ENCODE measurements at places on chromosomes 6 and 20.
A peak's percentile ranks its signal among the peaks of the same experiment; 100 is the strongest.

DNA sequence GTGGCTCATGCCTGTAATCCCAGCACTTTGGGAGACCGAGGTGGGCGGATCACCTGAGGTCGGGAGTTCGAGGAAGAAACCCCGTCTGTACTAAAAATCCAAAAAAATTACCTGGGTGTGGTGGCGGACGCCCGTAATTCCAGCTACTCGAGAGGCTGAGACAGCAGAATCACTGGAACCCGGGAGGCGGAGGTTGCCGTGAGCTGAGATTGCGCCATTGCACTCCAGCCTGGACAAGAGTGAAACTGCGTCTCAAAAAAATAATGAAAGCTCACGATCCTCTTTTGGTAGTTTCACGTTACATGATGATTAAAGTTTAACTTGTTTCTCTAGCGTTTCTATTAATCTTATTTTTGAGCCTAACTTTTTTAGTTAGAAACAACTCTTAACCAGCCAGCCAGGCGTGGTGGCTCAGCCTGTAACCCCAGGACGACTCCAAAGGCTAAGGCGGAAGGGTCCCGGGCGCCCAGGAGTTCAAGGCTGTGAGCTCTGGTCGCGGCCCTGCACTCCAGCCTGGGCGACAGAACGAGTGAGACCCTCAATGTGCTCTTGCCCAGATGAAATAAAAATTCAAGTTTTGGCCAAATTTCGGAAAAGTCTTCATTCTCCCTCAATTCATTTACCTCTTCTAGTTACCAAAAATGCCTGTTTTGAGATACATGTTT is 1.2 kb upstream of the WRNIP1 start:
- DNase-seq: no peak

GRCh38 chr6:168348186-168348585 is 28.6 kb upstream of the DACT2 start:
- no peak for DNase-seq

DNA sequence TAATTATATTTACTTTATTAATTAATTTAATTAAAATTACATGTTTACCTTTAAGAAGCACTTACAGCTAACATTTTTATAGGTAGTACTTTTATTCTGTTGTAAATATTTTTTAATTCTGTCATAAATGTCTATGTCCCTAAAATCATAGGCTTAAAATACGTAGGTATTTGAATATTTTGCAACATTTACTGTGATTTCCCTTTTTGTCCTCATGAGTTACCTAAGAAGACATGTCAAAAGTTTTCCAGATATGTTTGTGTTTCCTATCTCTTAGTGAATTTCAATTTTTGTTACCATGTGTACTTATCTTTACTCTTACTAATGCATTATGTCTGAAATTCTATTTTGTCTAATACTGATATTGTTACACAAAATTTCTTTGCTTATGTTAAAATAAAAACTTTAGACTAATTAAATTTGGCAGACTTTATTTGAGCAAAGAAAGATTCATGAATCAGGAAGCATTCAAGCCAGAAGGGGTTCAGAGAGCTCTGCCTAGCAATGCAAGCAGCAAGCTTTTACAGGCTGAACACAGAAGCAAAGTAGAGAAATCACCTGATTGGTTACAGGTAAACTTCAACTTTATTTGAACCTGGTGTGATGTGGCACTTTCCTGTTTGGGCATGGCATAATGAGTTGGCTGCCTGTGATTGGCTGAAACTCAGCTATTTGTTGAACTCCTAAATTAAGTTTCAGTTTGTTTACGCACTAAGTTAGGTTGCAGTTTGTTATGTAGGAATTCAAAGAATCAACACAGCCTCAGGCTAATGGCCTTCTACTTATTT is 123.2 kb upstream of the TMEM170B start:
- no peak for DNase-seq

GRCh38 chr6:89640804-89641203 is 2.3 kb upstream of the LYRM2 start:
- no peak for DNase-seq

DNA sequence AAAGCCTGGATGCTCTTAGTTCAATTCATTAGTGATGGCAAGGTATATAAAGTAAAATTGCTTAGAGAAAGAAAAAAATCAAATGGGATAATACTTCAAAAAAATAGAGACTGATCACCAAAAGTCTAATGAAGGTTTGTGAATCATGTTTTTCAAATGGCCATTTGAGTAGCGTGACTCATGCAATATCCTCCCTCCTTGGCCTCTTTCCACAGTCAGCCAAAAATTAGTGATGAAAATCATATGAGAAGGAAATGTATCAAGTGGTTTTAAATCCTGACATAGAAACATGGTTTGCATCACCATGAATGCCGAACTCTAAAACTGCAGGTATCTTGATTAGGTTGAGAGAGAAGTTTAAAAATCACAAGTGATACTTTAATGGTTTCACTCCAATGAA is 1.2 kb upstream of the COL19A1 start:
- no peak for DNase-seq

DNA sequence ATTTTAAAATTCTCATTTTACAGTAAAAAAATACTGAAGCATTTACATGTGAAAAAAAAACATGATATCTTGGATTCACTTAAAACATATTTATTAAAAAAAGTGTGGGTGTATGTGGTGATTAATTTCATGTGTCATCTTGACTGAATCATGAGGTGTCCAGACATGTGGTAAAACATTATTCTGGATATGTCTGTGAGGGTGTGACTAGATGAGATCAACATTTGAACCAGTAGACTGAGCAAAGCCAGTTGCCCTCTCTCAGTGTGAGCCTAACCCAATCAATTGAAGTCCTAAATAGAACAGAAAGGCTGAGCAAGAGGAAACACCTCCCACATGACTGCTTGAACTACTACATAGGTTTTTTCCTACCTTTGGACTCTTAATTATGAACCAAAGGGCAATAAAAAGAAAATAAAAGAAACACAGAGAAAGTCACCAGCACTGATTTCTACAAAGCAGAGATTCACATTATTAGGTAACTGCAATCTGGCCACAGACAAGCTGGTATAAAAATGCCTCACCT is 90.5 kb upstream of the VGLL2 start:
- DNase-seq: no peak

DNA sequence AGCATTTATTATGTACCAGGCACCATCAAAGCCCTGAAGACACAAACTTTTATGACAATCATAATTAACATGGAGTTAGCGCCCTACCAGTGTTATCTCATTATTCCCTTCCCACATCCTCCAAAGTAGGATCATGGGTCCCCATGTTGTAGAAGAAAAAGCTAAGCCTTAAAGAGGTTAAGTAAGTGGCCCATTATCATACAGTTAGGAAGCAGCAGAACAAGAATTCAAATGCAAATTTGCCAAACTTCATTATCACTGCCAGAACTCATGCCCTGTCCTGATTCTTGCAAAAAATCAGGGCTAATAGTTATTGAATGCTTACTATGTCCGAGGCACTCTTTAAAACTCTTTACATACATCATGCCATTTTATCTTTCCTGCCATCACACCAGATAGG is 310.6 kb downstream of the ZNF217 start:
- no peak for DNase-seq

DNA sequence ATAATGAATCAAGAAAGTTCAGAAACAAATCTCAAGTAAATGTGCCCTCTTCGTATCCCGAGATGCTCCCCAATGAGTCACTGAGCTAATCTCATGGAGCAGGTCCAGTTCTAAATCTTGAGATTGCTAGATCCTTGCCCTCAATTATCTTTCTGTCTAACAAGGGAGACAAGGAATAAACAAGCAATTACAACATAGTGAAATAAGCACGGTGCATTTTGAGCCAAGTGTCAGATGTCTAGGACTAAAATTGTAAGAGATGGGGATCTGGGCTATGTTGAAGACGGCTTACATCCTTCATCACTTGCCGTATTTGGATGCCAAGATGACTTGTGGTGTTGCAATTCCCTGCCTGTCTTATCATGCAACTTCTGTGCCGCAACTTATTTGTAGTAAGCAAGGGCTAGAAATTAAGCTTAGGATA is 56.5 kb upstream of the ADGRF1 start:
- DNase-seq: no peak

GRCh38 chr6:145139140-145139850 is 596.0 kb downstream of the EPM2A start:
- peak; percentile 44 for DNase-seq

DNA sequence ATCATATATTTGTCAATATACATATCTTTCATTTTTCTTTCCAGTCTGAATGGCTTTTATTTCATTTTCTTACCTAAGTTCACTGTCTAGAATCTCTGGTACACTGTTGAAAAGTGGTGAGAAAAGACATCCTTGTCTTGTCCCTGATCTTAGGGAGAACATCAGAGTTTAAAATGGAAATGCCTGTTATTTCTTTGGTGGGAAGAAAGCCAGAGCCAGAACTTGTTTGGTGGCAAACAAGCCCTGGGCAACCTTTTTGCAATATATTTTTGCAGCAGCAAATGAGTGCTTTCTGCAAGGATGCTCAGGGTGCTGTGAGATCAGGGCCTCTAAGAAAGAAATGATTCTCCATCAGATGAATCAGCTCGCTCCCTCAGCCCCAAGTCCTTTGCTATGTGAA is 156.6 kb downstream of the RALGAPA2 start:
- DNase-seq: no peak

DNA sequence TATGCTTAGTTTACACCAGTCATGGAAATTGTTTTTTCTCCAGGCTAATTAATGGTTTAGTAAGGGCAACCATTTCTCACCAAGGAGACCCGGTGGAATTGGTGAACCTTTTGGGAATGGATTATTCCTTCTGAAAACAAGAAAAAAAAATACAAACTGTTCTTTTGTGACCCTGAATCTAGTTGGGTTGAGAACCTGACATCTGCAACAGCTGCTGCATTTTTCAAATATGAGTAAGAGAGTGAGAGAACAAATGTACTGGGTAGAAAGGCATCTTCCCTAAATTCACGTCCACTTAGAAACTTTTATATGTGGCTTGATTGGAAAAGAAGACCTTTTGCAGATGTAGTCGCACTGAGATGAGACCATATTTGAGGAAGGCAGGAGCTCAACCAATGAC is 553.4 kb upstream of the EPHA7 start:
- DNase-seq: no peak

DNA sequence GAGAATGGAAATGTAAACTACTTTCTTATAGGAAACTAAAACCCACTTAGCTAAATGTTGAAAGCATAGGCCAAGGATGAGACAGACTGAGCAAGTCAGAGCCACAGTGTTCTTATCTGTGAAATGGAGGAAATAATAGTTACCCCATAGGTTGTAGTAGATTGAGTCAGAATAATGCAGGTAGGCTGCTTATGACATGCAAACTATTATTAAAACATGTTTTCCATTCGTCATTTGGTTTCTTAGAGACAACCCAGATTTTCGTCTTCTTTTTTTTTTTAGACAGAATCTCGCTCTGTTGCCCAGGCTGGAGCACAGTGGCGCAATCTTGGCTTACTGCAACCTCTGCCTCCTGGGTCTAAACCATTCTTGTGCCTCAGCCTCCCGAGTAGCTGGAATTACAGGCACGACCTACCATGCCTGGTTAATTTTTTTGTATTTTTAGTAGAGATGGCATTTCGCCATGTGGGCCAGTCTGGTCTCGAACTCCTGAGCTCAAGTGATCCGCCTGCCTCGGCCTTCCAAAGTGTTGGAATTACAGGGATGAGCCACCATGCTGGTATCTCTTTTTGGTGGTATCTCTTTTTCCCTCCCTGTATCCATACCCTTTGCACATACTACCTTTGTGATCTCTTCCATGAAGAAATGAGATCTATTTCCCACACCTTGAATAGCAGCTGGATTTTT is 196.5 kb upstream of the ZNF217 start:
- no peak for DNase-seq

- no peak for DNase-seq
These were observed 70.7 kb upstream of the TAB2 start for GRCh38 chr6:149246691-149247384.

DNA sequence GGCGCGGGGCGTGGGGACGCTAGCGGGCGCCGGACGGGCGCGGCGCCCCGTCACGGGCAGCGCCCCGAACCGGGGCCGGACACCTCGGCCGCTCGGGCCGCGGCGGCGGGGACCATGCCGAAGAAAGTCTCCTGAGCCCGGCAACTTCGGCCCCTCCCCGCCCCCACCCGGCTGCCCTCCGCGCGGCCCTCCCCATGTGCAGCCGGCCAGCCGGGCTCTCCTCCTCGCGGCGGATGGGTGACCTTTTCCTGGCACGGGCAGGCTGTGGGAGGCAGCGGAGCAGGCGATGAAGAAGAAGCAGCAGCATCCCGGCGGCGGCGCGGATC is 278 bp downstream of the UST start:
- DNase-seq: no peak

- no peak for DNase-seq
These were observed at the start of gene FAM83B for GRCh38 chr6:54846243-54846856. Gene FAM83B (plus strand): TSS chr6:54846771. CDS start chr6:54870247, 23,476 bp downstream.

GRCh38 chr6:139882977-139883728 is 508.7 kb upstream of the CITED2 start:
- DNase-seq: no peak

DNA sequence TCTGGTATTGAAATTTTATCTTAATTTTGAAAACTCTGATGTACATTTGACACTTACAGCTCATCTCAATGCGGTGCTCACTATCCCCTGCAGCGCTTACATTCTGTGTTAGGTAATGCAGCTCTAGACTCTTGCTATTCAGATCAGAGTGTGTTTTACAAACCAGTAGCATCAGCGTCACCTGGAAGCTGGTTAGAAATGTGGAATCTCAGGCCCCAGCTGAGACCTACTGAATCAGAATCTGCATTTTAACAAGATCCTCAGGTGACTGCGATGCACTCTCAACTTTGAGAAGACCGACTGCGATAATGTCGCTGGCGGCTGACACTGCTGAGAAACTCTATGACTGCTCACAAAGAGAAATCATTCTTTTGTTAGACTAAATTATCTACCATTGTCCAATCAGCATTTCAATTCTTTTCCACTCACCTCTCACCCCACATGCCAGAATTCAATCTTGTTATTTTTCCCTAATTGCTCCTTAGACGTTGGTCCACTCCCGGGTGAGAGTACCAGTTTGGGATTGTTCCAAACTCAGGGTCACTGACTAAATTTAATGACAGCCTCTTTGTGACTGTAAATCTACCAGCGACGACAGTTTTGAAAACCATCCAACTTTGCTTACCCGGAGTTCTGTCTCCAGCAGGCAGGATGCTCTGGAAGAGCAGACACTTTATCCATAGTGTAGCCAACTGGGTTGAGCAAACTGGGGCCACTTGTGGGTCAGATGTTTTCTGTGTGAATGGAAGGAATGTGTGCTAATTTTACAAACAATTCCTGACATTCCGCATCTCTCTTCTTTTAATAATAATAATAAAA is 140.1 kb upstream of the BTBD3 start:
- DNase-seq: peak; percentile 63

DNA sequence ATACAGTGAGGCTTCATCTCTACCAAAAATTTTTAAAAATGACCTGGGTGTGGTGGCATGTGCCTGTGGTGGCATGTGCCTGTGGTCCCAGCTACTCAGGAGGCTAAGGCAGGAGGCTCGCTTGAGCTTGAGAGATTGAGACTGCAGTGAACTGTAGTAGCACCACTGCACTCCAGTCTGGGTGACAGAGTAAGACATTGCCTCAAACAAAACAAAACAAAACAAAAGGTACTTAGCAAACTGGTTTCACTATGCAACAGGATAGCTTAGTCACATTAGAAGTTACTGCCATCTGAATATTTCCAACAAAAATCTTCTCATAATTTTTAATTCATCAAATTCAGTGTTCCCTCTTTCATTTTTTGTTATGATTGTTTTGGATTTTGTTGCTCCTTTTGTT is 137.9 kb downstream of the QRSL1 start:
- DNase-seq: no peak

Data from NCI-H1092 (cell line).